ENCODE measurements at places on chromosomes 3 and 15. TPM values are rescaled to one million over a fixed set of nuclear protein-coding genes. Genes with fewer than 3 reads are reported as not detected.

SLC9C1 gene
- not detected for total RNA-seq

HYAL1 gene
- 0.43 TPM for total RNA-seq

TRAT1 gene
- total RNA-seq, result not detected

C3orf80 gene
- total RNA-seq, result 1.0 TPM
